NCI-H82 (cell line): ENCODE measurements at places on chromosomes 11 and 22.

GRCh38 chr11:95647355-95647754 lies 142.2 kb downstream of the FAM76B start:
- DNase-seq = no peak

DNA sequence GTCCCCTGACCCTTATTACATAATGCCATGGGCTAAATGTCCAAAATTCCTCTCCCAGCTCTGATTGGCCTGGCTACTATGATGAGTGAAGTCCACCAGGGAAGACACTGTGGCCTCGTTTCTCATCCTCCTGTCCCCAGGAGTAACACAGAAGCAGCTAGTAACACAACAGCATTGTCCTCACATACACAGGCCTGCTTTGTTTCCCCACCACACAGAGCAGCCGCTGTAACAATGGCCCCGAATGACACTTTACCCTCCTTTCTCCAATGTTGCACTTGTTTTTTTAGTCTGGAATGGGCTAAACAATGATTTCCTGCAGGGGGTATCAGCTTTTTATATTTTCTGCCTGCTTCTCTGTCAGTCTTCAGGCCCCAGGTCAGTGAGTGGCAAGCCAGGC lies at the start of gene PRR5L:
PRR5L (plus strand) TSS at position 363 of the 400 bp plus-strand sequence. CDS start 104,834 bp downstream, outside the sequence.
- no peak for DNase-seq

DNA sequence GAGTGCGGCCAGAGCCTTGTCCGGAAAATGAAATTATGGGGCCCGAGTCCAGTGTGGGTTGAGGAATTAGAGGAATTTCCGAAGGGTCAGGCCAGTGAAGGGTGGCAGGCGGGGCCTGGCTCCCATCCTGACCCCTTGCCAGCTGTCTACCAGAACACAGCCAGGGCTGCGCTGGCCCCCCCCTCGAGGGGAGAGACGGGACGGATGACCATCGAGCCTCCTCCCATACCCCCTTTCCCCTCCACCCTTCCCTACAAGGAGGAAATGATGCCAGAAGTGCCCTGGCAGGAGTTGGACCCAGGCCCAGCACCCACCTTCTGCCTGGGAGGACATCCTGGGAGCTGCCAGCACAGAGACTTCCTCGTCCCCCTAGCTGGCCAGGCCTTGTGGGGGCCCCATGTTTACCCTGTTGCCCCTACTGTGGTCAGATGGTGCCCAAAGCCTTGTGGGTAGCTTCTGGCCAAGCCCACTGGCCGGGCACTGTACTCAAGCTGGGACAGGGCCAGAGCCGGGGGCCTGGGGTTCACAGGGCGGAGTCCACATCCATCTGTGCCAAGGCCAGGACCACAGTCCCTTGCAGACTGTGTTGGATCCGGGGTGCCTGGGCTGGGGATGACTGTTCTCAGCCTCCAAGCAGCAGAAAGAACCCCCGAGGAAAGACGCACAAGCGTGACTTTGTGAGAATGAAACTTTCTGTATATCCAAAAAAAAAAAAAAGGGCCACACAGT lies 20.8 kb downstream of the ARVCF start:
- no peak for DNase-seq

- DNase-seq = no peak
Observed at GRCh38 chr11:35874751-35875450, 69.0 kb upstream of the LDLRAD3 start.

DNA sequence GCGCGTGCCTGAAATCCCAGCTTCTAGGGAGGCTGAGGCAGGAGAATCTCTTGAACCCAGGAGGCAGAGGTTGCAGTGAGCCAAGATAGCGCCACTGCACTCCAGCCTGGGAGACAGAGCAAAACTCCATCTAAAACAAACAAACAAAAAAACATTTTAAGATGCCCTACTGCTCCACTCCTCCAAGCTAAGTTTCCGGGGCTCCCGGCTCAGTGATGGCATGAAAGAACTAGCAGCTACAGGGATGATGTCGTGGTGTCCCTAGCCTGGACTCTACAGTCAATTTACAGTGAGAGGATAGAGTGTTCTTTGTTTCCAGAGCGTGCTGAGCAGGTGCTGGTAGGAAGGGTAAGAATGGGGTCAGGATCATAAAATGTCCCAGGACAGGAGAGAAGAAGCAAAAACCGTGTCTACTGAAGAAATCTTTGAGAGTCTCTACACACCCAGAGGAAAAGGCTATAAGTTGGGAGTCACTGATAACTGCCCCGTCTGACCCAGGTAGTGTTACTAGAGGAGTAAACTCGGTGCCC lies 1.2 kb upstream of the ZBTB3 start:
- no peak for DNase-seq

DNA sequence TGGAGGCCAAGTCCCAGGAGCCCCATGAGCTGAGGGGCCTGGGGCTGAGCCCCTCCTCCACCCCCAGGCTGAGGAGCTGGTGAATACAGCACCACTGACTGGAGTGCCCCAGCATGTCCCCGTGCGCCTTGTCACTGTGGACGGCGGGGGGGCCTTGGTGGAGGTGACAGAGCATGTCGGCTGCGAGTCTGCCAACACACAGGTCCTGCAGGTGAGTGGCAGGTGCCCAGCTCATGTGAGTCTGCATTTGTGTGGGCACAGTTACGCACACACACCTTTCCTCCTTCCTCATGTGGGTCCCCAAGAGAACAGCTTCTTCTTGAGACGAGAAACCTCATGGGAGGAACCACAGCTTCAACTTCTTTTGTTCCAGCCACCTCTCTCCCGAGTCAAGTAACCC lies 7.7 kb downstream of the TMEM132A start:
- DNase-seq = no peak

GRCh38 chr22:19877626-19878339 lies 23.1 kb upstream of the GNB1L start:
- DNase-seq = no peak

GRCh38 chr22:23034621-23035556 lies 35.4 kb upstream of the GNAZ start:
- peak; percentile 72 for DNase-seq

GRCh38 chr11:72594493-72595291 lies 79.5 kb downstream of the PDE2A start:
- no peak for DNase-seq

DNA sequence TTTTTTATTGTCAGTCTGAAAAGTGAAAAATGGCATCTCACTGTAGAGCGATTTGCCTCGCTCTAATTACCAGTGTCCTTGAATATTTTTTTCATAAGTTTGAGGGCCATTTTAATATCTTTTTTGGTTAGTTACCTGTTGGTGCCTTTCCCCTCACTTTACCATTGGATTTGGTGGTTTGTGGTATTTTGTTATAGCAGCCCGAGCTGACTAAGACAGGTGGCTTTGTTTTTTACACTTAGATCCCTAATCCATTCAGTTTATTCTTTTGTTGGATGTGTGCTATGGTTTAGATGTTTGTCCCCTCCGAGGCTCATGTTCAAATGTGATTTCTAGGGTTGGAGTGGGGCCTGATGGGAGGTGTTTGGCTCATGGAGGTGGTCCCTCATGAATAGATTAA lies 6.5 kb upstream of the CAPN5 start:
- no peak for DNase-seq

DNA sequence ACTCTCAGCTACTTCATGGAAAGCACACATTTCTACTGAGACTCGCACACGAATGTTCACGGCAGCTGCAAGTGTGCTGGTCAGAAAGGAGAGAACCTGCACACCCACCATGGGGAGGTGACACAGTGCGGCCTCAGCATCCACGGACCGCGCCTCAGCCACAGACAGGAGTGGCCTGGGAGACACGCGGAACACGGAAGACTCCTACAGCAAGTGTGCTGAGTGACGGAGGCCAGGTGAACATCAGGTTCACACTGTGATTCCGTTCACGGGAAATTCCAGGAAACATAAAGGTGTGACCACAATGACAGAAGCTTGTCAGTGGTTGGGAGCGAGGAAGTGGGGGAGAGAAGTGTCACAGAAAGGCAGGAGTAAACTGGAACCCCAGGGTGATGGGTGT lies 13.3 kb upstream of the MOB2 start:
- DNase-seq = no peak

GRCh38 chr11:134837166-134837886 lies 425.3 kb upstream of the B3GAT1 start:
- DNase-seq = no peak

GRCh38 chr11:19719960-19720359 lies 7.3 kb downstream of the NAV2 start:
- no peak for DNase-seq

DNA sequence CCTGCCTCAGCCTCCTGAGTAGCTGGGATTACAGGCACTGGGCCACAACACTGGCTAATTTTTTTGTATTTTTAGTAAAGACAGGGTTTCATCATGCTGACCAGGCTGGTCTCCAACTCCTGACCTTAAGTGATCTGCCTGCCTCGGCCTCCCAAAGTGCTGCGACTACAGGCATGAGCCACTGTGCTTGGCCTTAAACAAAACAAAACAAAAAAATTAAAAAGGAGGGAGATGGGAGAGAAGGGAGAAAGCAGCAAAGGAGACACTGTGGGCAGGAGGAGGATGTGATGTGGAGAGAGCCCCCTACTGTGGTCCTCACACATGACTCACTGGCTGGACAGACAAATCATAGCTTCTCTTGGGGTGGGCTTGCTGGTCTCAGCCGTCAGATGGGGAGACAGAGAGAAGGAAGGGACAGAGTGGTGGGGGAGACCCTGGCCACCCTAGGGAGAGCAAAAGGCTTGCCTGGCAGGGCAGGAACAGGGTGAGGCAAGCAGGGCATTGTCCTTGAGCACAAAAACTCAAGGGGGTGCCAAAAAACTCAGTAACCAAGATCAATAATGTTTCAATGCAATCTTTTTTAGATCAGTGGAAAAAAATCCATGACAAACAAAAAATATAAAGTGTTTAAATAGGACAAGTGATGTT lies 31.6 kb downstream of the TPST2 start:
- no peak for DNase-seq

GRCh38 chr11:90947930-90948329 lies 725.1 kb upstream of the CHORDC1 start:
- DNase-seq = peak; percentile 2

GRCh38 chr11:120658071-120658423 lies 146.5 kb downstream of the GRIK4 start:
- DNase-seq = no peak

GRCh38 chr11:111364503-111364902 lies 14.6 kb downstream of the POU2AF1 start:
- DNase-seq = no peak

GRCh38 chr11:22930816-22931594 lies 70.7 kb upstream of the CCDC179 start:
- DNase-seq = no peak

DNA sequence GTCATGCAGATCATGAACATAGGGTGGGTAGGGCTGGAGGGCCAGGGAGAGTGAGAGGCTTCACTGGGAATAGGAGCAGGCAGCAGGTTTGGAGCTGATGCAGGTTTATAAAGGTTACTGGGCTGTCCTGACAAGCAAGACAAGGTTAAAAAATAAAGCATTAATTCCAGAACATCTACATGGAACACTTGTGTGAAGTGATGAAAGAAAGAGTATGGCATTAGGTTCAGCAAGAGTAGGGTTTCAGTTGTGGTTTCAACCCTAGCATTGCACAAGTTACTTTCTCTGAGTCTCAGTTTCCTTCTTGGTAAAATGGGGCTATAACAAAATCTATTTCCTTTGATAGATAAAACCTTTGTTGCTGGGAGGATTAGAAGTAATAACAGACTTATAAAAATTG lies 114.6 kb upstream of the SESN3 start:
- no peak for DNase-seq

- DNase-seq = no peak
Observed at GRCh38 chr22:39115570-39115969, 18.5 kb downstream of the APOBEC3H start.

DNA sequence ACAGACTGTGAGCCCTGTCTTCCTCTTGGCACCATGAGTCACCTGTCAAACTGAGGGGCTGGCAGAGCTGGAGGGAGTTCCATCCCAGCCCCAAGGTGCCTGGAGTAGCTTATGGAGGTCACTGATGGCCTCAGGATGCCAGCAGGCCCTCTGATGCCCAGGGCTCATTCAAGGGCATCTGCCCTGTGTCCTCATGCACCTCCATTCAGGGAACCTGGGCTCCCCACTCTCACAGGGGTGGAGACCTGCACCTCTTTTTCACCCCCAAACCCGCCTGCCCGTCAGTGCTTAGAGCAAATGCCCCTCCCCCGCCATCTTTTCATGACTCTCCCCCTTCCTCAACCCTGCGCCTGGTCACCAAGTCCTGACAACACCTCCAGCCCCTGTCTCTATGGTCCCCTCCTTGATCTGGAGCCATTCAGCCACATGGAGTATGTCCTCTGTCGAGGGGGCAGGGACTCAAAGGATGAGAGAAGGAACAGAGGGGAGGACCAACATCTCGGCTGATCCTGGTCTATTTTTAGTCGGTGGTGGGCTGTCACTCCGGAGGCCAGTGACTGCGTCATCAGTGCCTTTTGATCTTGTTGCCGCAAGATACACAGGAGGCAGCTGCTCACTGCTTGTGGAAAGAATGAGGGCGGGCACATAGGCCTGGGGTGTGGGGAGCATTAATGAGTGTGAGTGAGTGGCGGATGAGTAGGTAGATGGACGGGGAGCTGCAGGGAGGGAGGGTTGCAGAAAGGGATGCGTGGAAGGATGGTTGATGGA lies 72.2 kb downstream of the CDKN1C start:
- peak; percentile 20 for DNase-seq

GRCh38 chr11:47347137-47347536 lies 5.4 kb downstream of the MYBPC3 start:
- DNase-seq = no peak

DNA sequence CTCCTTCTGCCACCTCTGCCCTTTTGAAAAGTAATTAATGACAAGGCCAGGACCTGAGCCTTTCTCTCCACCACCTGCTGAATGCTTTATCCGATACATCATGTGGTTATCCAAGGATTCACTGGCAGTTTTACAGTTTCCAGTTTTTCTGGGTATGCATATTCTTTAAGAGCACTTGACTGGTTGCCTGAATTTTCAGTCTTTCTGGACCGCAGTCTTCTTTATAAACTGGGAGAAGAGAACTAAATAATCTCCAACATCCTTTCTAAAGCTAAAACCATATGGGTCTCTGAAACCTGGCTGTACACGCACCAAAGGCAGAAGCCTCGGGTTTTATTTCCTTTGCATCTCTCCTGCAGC lies 65.1 kb downstream of the BTG4 start:
- no peak for DNase-seq

DNA sequence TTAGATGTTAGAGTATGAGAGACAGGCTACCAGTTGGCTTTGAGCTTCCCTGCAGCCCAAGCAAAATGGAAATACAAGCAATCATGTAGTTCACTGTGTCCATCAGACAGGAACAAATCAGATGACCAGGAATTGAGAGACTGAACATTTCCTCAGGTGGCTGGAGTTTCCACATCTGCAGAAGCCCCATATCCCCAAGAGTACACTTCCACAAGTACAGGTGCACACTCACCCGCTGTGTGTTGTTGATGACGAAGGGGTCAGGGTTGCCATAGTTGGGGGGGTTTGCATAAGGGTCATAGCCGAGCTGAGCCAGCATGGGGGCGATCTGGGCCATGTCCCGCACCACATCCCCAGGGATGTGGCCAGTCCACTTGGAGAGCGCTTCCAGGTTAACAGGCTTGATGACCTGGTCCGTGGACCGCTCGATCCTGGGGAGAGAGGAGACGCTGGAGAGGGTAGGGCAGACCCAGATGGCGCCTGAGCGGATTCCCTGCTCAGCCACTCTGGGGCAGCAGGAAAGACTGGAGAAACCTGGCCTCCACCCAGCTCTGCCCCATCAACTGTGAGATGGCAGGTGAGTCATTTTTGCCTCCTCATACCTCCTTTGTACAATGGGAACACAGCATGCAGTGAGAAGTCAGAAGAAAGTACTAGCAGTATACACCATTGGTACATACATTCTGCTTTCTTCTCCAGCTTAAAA lies 23.9 kb upstream of the TFIP11 start:
- no peak for DNase-seq
